ENCODE measurements at places on chromosomes 7 and 10.

DNA sequence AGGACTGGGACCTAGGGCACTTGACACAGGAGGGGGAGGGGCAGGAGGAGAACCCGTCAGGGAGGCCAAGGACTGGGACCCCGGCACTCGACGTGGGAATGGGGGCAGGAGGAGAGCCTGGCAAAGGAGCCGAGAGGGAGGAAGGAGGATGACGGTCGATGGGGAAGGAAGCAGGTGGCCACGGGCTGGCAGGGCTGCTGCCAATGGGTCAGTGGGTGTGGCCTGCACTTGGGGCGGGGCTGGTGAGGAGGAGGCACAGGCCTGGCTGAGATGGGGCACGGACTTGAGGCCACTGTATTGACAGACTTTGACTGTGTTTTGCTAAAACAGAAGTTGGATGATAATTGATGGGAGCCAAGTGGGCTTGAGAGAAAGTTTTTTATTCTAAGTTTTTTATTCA lies 68.9 kb downstream of the RBM33 start:
- no peak for DNase-seq

GRCh38 chr7:21089653-21090052 lies 303.0 kb upstream of the SP8 start:
- no peak for DNase-seq

DNA sequence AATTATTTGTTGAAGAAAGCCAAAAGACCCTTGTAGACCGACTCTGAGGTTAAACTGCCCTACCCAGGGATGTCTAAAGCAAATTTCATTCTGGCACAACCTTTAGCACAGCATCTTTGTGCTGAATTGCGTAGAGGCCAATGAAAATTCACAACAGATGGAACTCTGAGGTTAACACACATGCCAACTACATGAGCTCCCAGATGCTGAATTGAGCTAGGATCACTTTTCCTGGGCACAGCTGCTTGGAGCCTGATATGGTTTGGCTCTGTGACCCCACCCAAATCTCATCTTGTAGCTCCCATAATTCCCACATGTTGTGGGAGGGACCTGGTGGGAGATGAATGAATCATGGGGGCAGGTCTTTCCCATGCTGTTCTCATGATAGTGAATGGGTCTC lies 158.0 kb upstream of the PTN start:
- DNase-seq = no peak

DNA sequence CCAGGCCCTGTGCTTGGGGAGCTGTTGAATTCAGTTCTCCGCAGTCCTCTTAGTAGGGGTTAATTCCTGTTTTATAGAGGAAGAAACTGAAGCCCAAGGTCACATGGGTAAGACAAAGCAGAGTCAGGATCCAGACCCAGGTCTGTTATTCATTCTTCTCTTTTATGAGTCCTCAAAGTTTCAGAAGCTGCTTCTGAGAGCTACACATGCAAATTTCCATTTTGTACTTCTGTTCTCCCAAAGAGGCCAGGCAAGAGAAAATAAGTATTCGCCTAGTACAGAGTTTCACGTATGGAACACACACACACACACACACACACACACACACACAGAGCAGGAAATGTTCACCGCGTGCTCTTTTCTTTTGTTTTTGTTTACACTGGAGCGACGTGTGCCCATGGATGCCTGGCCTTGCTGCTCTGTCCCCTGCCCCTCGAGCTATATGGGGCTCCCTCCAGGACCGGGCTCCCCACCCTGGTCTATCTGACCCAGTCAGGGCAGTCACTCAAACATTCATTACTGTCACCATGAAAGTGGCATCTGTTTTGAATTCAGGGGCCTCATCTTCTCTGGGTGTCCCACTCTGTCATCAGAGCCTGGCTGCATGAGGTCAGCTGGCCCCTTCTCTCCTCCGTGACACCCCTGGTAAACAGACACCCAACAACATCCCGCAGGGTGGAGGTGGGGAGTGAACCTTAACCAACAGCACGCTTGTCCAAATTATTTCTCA lies 84.4 kb downstream of the TNS3 start:
- no peak for DNase-seq

GRCh38 chr7:78039790-78040776 lies 241.5 kb downstream of the PHTF2 start:
- no peak for DNase-seq

- no peak for DNase-seq
Measured at GRCh38 chr7:148867596-148868377, 16.3 kb downstream of the EZH2 start.

GRCh38 chr10:77180104-77180503 lies 457.5 kb downstream of the KCNMA1 start:
- no peak for DNase-seq

GRCh38 chr10:96360331-96360730 lies 1.5 kb upstream of the OPALIN start:
- no peak for DNase-seq

- no peak for DNase-seq
Measured at GRCh38 chr10:35415505-35415904, 79.2 kb downstream of the CCNY start.

GRCh38 chr10:454860-455259 lies 234.6 kb downstream of the DIP2C start:
- peak; percentile 85 for DNase-seq

GRCh38 chr10:31477584-31477983 lies 158.6 kb downstream of the ZEB1 start:
- DNase-seq = no peak

DNA sequence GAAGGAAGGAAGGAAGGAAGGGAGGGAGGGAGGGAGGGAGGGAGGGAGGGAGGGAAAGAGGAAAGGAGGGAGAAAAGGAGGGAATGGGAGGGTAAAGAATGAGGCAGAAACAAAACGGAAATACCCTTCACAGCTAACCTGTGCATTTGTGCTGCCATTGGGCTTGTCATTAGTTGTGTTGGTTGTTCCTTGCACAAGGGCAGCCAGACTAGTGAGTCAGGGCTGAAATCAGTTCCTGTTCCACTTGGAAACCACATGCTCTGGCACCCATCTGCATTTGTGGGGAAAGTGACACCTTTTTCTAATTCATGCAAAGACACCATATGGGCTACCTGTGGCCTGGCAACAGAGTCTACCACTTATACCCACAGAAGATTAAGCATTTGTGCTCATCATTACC lies 1004.0 kb upstream of the C7orf33 start:
- DNase-seq = no peak

DNA sequence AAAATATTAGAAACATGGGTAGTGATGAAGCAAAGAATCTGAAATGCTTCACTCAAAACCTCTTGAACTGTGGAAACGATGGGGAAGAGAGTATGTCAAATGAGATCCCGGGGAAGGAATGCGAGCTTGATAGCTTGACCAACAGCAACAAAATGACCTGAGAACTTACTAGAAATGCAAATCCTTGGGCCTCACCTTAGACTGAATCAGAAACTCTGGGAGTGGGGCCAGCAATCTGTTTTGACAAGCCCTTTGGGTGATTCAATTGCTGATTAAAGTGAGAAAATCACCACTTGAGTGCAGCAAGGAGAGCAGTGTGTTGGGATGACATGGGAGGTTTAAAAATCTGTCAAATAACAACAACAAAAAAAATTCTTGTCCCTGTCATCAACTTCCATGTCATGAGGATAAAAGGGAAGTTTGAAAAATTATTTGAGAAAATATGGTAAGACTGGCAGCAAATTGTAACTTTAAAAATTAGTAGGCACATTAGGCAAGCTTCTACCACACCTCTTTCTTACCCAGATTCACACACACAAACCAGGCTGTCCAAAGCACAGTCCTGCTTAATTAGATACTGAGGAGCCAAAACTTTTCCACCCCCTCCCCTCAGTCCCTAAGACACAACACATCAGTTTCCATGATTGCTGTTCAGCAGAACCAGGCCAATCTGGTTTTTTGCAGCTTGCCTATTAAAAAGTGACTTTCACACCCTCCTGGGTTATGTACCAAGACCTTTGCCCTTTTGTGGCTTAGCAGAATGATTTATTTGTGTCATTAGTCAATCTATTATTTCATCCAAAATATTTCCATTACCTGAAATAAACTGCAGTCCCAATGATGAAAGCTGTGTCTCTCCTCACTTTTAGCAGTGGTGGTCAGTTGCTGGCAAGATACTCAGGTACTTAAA lies 15.6 kb downstream of the CALCR start:
- no peak for DNase-seq

- DNase-seq = no peak
Measured at GRCh38 chr10:104322416-104322782, 15.9 kb downstream of the ITPRIP start.

DNA sequence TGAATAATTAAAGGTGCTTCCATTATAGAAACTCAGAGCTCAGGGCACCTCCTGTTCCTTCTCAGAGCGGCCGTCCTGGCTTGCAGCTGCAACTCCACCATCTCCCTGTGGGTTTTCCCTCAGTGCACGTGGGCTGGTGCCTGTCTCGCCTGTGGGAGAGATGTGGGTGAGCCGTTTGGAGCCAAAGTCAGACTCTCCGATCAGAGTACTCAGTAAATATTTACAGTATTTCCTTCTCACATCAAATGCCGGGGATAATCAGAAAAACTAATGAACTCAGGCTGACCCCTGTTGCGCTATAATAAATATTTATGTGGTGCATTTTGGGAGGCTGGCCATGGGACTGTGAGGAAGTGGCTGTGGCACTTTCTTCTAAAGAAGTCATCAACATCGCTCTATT lies 155.8 kb upstream of the HABP2 start:
- DNase-seq = no peak

DNA sequence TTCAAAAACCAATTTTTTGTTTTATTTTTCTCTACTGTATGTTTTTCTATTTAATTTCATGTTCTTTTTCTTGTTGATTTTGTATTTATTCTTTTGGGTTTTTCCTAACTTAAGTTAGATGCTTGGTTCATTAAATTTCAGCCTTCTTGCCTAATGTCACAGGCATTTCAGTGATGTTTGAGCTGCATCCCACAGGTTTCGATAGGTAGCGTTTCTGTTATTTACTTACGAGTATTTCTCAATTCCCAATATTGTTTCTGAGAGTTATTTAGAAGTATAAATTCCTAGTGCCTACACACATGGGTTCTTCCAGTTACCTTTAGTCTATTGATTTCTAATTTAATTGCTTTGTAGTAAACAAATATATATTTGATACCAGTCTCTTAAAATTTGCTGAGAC lies 18.2 kb downstream of the PROSER2 start:
- no peak for DNase-seq

DNA sequence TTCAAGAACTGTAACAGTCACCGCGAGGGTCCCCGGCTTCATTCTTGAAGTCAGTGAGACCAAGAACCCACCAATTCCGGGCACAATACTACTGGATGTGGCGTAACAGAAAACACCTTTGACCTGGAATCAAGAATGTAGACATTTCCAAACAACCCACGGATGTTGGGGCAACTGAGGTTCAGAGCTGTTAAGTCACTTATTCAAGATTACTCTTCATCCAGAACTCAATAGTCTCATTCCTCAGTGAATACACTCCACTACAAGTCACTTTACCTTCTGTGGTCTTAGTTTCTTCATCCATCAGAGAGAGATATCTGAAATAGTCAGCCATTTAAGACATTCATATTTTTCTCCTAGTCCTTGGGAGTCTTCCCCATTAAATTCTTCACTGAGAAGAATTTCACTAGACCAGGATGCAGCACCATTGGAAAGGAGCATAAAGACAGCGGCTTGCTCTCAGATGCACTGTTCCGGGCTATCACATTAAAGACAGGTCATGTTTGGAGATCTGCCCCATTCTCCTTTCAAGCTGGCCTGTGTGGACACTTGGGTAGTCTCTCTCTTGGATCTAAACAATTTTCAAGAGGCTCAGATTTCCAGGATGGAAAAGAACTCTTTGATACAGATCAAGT lies 32.3 kb upstream of the ARID5B start:
- no peak for DNase-seq

- no peak for DNase-seq
Measured at GRCh38 chr10:30057894-30058556, 1.4 kb downstream of the JCAD start.

DNA sequence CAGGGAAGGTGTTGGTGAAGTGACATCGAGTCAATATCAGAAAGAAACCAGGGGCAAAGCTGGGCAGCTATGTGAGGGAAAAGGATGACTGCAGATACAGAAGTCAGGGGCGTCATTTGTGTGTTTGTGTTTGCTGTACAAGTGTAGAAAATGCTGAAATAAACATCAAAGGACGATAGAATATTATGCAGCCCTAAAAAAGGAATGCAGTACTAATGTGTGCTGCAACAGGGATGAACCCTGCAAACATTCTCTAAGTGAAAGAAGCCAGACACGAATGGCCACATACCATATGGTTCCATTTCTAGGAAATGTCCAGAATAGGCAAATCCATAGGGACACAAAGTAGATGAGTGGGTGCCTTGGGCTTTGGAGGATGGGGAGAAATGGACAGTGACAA lies 133.9 kb downstream of the PRPF18 start:
- DNase-seq = no peak

- no peak for DNase-seq
Measured at GRCh38 chr10:43000651-43001426, 76.0 kb upstream of the RET start.

DNA sequence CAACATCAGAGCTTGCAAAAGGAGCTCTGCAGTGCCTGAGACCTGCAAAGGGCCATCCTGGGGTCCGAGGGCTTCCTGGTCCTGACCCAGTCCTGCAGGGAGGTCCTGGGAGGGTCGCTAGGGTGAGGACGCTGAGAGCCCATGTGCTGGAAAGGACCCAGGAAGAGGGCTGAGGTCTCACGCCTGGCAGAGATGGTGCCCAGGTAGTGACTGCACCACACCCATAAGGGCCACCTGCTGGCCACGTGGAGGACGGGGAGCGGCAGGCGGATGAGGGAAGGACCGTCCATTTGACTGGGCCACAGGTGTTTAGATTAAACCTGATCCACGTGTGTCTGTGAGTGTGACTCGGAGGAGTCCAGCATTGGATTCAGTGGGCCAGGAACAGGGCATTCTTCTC lies 392.8 kb downstream of the DNAJB6 start:
- DNase-seq = no peak

DNA sequence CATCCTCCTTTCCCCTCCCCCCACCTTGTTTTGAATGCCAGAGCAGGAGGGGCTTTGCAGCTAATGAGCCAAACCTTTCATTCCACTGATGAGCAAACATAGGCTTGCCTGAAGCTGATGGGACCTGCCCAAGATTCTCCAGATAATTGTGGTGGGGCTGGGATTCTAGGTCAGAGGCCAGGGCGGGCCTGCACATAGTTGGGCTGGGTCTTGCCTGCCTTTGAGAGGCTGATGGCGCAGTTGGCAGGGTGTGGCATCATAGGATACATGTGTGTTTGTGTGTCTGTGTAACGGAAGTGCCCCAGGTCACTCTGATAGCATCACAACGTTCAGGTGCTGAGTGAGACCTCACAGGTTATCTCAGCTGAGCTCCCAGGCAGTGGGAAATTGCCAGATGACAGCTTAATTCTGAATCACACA lies 22.9 kb downstream of the BTBD16 start:
- DNase-seq = no peak

DNA sequence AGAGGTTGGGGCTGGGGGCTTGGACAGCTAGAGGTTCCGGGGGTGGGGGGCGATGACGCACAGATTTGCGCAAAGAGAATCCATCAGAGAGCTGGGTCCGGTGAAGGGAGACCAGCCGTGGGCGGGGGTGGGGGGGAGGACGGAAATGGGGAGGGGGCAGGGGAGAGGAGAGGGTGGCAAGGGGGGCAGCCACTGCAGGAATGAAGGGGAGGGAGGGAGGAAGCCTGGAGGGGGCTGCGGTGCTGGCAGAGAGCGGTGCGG lies 1.2 kb upstream of the VGF start:
- no peak for DNase-seq
